CD4-positive, CD25-positive, alpha-beta regulatory T cell (primary cell): ENCODE measurements at places on chromosomes 13 and 19.

DNA sequence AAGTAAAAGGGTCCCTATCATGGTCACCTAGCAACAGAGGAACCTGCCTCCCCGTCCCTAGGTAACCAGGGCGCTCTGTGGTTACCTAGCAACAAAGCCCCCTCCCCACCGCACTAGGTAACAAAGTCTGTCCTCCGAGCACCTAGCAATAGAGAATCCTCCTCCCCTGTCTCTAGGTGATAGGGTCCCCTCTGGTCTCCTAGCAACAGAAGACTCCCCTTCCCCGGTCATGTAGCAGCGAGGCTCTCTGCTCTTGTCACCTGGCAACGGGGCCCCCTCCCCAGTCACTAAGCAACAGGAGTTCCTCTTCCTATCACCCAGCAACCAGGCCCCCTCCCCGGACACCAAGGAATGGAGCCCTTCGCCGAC is 307 bp downstream of the JOSD2 start:
- DNase-seq = no peak

DNA sequence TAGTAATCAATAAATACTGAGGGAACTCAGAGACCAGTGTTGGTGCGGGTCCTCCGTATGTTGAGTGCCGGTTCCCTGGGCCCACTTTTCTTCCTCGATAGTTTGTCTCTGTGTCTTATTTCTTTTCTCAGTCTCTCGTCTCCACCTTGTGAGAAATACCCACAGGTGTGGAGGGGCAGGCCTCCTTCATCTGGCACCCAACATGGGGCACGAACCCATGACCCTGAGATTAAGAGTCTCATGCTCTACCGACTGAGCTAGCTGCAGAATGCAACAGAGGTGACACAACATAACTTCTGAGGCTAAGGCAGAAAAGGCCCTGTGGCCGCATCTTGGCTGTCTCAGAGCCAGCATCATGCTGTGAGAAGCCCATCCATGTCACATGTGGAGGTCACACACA is 5.3 kb upstream of the ZNF613 start:
- DNase-seq = no peak

DNA sequence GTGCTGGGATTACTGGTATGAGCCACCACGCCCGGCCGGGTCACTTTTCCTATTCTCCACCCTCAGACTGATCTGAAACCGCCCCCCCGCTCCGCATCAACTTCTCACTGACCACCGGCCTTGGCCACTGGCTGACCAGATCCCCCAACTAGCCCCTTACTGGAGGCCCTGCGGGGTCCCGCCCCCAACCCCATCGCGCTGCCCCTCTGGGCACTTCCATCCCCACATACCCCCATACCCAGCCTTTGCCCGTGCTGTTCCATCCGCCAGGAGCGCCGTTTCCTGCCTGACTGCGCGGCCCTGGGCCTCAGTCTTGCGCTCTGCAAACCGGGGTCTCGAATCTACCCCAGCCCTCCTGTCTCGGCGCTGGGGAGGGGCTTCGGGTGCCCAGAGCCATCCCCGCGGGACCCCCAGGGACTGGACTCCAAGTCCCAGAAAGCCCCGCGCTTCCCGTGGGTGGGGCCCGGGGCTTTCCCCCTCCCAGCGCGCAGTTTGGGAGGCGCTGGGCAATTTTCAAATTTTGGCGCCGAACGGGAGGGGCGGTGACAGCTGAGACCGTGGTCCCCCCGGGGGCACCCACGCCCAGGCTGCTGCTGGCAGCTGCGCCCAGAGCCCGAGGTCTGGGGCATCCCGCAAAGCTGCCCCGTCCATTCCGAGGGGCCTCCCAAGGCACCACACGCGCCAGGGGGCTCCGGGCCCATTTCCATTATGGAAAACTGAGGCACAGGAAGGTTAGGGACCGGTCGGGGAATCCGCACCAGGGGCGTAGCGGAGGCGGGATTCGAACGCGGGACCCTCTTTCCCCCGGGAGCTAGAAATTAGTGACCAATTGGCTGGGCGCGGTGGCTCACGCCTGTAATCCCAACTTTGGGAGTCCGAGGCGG is 5.2 kb upstream of the LMNB2 start:
- peak; percentile 85 for DNase-seq

- DNase-seq = peak; percentile 11
These were observed 17.2 kb upstream of the RNASEH2B start for GRCh38 chr13:50892210-50892944.

GRCh38 chr13:69243366-69243765 is 864.3 kb upstream of the ATXN8OS start:
- DNase-seq = no peak

- DNase-seq = no peak
These were observed 13.5 kb downstream of the PLPP2 start for GRCh38 chr19:277581-278165.

DNA sequence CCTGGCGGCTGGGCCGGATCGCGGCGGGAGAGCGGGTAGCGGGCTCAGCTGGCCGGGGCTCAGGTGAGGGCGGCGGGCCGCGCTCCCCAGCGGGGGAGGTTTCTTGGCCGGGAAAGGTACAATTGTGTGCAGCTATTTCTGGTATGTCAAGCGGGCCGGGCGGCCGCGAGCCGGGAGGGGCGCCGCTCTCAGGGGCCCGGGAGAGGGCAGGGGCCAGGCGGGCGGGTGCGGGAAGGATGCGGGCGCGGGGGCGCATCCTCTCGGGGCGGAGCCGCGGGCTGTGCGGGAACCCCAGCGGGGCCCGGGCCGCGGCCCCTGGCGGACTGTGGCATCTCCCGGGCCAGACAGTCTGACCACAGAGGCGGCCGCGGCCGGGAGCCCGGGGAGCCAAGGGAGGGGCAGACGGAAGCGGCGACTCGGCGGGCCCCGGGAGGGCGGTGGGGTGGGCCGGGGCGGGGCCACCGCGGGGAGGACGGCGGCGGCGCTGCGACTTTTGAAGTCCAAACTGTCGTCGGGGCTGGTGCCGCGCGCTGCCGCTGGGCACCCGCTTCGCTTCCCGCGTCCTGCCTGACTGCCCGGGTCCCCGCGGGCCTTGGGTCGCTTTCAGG is at the start of gene LMO7:
TSS of gene LMO7 (plus strand) at position 503 of the 608 bp plus-strand sequence. CDS start 328 bp downstream, outside the sequence.
- peak; percentile 46 for DNase-seq

DNA sequence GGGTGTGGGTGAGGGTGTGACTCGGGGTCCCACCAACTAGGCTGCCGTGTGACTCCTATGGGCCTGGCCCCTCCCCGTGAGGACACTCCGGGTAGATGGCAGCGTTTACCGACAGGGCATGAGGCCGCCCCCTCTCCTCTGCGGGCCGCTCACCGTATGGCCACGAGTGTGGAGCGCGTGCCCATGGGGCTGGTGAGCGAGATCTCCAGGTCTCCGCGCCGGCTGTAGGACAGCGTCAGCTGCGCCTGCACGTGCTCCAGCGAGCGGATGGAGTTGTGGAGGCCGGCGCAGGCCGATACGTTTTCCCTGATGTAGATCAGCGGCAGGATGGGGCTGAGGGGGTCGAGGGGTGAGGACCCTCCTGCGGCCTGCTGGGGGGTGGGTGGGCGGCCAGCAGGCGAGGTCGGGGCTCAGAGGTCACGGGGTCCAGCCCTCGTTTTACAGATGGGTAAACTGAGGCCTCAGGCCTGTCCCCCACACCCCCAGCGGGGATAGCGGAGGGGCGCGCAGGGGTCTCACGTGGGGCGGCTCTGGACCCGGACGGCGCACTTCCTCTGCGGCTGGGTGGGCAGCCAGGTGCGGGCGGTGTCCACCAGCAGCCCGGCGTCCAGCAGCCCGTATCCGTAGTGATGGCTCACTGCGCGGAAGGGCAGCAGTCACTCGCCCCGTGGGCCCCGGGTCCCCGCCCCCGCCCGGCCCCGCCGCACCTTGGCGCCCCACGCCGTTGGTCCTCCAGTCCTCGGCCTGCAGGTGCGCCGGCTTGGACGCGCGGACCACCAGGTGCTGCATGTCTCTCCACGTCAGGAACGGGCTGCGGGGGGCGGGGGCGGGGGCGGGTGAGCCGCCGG is 4.3 kb upstream of the C19orf25 start:
- DNase-seq = no peak

GRCh38 chr19:16554776-16555175 is 12.5 kb upstream of the CHERP start:
- no peak for DNase-seq

DNA sequence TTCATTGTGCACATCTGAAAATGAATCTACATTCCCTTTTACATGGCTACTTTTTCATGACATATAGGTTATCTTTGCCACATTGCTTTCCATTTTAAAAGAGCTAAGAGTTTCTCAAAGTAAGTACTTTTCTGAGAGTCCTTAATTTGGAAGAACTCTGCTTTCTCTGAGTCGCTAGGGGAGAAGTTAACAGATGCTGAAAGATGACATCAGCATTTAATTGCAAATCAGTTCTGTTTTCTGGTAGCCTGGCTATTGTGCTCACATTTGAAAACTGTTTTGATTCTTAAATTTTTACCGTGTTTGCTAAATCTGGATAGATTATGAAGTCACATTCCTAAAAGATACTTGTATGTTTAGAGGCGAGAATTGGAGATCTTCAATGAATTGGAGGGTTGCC is 107.7 kb upstream of the C1QTNF9B start:
- no peak for DNase-seq

GRCh38 chr13:44431150-44431549 is 57.5 kb downstream of the SERP2 start:
- DNase-seq = no peak
